ENCODE measurements at places on chromosomes 7 and 10. TPM values are rescaled to one million over a fixed set of nuclear protein-coding genes. Genes with fewer than 3 reads are reported as not detected.

UBE2H gene
- 14.0 TPM for polyA plus RNA-seq

FAM131B gene
- not detected for polyA plus RNA-seq

UNCX gene
- not detected for polyA plus RNA-seq

COL1A2 gene
- 1.5 TPM for polyA plus RNA-seq

WNT16 gene
- 0.08 TPM for polyA plus RNA-seq

GRCh38 chr10:6719561-6719960, 139.5 kb upstream of the PRKCQ start:
- DNase-seq, result no peak

GRCh38 chr10:33557313-33557712, 222.8 kb upstream of the NRP1 start:
- no peak for DNase-seq

- no peak for DNase-seq
These were observed 35.1 kb downstream of the MACROH2A2 start for GRCh38 chr10:70087616-70088307.

- DNase-seq, result no peak
These were observed 34.9 kb downstream of the TBATA start for GRCh38 chr10:70750156-70750703.

- DNase-seq, result peak; percentile 21
These were observed 19.4 kb downstream of the MCM10 start for GRCh38 chr10:13180788-13181187.

DNA sequence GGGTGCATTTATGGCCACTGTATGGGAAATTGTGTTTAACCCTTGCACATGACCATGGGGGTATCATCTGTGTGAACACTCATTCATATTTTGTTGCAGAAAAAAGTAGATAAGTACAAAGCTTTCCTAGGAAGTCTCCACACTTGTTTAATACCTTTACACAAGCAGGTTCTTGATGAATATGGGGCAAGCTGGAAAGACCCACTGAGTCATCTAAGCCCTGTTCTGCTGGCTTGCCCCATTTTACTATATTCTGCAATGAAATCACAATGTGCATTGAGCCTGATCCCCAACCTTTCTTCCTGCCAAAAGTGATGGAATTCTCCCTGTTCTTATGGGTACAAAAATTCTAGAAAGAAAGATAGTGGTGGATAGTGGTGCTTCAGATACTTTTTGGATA, 99.8 kb downstream of the CCDC71L start:
- DNase-seq, result no peak

DNA sequence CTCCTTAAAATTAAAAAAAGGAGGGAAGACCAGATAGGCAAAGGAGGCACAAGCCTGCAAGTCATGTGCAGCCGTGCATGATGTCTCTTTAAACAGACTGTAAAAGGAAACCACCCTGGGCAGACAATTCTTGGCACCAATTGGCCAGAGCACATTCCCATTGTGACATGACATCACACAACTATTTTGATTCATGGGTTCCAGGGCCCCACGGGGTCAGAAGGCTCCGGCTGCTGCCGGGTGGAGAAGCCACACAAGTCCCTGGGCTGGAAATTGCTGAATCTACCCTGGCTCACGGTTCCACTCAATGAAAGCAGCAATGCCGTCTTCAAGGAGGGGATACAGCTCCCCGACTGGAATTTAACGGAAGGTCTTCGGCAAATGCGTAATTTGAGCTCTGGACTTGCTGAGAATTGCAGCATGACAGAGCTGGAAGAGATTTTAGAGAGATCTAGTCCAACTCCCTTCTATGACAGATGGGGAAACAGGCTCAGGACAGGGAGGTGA, 140.5 kb downstream of the PRKAG2 start:
- DNase-seq, result no peak

DNA sequence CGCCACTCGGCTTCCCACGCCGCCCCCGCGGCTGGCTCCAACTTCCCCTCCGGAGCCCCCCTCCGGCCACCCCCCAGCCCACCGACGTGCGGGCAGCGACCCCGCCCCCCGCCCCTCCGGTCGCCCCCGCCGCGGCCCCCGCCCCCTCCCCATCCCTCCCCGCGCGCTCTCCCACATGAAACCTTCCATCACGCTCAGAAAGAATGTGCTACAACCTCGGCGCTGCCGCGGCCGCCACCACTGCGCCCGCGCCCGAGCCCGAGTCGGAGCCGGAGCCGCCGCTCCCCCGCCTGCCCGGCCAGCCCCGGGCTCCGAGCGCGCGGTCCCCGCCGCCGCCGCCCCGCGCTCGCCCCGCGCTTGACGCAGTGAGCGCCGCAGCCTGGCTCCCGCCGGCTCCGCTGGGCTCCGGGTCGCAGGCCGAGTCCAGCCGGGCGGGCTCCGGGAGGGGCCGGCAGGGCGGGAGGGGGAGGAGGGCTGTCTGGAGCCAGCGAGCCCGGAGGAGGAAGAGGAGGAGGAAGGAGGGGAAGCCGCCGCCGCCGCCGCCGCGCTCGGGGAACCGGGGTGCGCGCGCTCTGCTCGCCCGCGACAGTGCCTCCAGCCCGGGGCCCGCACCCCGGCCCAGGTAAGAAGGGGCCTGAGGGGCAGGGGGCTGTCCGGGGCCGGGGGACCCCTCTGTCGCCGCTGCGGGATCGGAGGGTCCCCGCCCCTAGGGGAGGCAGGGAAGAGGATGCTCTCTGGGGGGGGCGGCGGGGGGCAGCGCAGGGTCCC, 4.3 kb upstream of the ELFN1 start:
- DNase-seq, result no peak

DNA sequence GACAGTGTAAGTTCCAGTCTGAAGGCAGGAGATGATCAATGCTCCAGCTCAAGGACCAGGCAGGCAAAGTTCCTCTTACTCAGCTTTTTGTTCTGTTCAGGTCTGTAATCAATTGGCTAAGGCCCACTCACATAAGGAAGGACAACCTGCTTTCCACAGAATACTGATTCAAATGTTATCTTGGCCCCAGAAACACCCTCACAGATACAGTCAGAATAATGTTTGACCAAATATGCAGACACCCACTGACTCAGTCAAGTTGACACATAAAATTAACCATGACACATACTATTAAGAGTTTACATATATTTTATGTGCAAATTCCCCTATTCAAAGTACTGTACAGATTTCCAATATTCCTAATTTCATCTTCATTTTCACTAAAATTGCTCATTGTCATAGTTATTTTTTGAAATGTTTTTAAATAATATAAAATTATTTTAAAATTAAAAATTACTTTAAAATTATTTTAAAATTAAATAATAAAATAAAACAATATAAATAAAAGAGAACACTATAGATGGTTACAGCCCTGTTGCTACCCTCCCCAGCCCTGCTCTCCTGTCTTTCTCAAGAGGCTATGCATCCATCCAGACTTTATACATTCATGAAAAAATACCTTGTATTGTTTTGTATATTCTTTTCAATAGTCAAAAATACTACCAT, 59.4 kb downstream of the RAB11FIP2 start:
- no peak for DNase-seq

- DNase-seq, result no peak
These were observed 55.6 kb downstream of the SLC16A9 start for GRCh38 chr10:59654007-59654406.

Data from GM12878 (cell line).